GM18507 (cell line): ENCODE measurements at places on chromosomes 2 and 18.

- no peak for DNase-seq
Measured at GRCh38 chr18:57775937-57776336, 27.2 kb downstream of the ATP8B1 start.

DNA sequence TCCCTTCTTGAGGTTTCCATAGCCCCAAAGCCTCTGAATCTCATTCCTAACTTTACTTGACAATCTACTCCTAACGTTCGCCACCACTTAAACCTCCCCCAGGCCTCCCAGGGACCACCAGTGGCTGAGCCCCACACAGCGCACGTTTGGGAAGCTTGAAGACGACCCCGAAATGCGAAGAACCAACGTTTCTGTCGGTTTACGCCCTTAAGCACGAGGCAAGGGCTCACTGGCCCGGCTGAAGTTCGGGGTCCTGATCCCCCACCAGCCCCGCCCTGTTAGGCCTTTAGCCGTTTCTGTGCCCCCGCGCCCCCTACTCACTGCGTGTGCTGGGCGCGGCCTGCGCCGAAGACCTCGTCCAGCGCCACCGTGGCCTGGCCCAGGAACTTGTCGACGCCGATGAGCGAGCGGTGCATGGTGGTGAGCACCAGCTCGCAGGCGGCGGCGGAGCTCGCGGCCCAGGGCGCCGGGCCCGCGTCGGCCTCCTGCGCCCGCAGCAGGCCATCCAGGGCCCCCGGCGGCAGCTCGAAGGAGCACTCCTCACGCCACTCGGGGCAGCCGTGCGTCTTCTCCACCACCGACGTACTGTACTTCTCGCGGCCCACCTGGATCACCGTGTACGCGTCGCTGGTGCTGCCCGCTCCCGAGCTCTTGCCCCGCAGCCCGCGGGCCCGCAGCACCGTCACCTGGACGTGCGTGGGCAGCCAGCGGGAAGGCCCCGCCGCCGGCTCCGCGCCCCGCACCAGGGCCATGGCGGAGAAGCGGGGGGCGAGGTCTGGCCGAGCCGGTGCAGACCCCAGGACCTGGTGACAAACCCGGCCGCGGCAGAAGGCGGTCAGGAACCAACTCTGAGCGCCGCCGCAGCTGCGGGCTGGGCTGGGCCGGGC, 479 bp downstream of the RAB11FIP5 start:
- DNase-seq, result no peak

- DNase-seq, result no peak
Measured at GRCh38 chr18:77133051-77133834, 660 bp upstream of the MBP start.

- no peak for DNase-seq
Measured at GRCh38 chr2:37779611-37780386, 108.4 kb upstream of the CDC42EP3 start.

- no peak for DNase-seq
Measured at GRCh38 chr18:25568986-25569385, 217.0 kb upstream of the ZNF521 start.

GRCh38 chr2:63064661-63065060, 14.0 kb downstream of the OTX1 start:
- no peak for DNase-seq

DNA sequence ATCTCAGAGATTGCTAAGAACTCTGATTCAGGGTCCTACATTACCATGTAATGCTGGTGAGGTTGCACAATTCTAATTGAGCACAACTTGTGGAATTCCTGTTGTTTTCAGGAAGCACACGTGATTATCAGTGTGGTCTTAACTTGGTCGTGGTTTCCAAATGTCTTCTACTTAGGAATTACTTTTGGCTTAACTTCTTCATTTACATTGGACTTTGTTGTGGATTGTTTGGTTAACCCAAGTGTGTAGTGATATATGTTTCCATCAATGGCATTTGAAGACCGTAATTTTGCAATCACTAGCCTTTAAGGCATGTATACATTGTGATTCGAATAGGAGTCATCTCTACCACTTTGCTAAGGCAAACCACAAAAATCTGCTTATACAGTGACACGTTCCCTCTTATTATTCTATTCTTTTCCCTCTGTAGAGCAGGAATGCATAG, 373.3 kb downstream of the IRS1 start:
- DNase-seq, result no peak

DNA sequence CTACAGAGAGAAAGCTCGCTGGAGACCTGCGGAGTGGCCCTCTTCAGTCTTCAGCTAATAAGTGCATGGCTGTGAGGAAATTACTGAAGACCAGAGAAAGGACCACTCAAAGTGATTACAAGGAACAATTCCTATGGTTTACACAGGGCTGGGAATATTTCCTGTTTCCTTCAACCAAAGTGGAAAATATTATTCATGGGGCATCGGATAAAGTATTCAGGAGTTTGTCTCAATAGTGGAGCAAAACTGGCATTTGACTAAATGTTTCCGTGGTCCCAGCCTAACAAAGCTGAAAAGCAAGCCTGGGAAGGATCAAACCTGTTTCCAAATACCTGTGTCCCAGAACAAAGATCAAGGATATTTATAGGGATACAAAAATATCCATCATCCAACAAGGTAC, 32.0 kb upstream of the CNGA3 start:
- DNase-seq, result no peak

DNA sequence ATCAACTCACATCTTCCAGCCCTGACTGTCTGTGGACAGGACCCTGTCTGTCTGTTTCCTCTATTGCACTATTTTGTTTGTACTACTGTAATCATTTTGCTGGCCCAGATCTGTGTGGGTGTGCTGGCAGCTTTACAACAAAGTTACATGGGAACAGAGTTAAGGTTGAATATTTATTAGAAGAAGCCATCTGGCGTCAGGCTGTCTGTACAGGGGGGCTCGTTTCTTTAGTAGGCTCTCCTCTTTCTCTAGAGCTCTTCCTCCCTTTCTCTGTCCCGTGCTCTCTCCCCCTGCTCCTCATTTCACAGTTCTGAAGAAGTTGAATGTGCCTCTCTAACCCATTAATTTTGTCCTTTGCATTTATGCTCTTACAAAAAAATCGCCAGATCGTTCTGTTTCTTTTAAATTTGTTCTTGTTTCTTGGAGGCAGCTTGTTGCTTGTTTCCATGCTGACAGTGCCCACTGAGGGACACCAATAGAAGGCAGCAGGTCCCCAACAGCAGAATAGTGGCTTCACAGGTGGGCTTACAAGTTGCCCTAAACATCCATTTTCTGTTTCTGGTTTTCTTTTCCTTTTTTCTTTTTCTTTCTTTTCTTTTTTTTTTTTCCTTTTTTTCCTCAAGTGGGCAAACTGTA, 315.2 kb upstream of the ZEB2 start:
- DNase-seq, result no peak

DNA sequence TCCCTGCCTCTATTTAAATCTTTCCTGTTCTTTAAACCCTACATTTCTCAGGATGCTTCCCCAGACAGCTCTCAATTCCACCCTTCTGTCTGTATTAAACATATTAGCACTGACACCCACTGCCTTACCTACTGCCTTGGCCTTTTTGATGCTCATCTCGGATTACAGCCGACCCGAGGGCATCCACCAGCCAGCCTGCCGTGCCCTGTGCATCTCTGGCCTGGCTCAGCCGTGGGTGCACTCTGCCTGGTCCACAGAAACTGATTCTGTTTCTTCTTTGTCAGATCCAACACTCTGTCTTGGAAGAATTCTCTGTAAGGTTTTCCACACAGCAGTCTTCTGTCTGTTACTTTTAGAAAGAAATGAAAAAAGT, 27.2 kb downstream of the TANC1 start:
- no peak for DNase-seq

GRCh38 chr2:284896-285492, 2.9 kb downstream of the ALKAL2 start:
- no peak for DNase-seq

DNA sequence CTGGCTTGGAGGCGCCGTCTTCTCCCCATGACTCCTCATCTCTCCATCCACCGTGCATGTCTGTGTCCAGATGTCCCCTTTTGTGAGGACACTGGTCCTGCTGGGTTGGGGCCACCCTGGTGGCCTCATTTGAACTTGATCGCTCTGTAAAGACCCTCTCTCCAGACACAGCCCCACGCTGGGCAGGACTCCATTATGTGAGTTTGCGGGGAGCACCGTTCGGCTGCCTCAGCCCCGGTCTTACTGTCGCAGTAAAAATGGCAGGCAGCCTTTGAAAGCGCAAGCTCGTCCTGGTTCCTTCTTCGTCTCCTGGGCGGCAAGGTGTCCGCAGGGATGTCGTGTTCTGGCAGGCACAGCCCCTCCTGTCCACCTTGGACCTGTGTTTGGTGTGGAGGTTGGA, 17.7 kb downstream of the NFATC1 start:
- no peak for DNase-seq

GRCh38 chr2:236935631-236936445, 149.9 kb upstream of the COPS8 start:
- no peak for DNase-seq

DNA sequence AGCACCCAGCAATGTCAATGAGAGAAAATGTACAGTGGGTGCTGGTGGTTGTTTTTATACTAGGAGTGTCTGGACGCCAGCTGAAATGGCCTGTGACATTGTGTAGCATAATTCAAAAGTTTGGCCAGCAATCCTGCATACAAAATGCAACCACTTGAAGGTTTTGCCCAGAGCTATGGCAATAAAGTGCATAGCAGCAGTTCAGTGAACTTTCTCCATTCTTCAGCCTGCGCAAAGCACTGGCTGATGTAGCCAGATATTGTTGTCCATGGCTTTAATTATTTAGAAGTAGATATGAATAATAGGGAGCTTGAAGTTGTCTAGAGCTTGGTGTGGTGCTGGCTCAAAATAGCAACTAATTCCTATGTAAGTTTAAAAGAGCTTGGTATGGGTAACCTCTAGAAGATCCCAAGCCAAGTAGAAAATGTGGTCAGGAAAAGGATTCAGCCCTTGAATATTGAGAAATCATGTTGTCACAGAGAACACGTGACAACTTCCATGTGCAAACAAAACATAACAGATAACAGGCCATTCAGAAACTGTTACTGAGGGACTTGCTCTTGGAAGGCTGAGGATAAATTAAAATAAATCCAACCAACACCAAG, 33.3 kb upstream of the PGAP1 start:
- DNase-seq, result no peak

GRCh38 chr18:58541146-58541788, 87.6 kb downstream of the ALPK2 start:
- DNase-seq, result no peak
